Mammary epithelial cell (primary cell): ENCODE measurements at places on chromosomes 16 and 17. TPM values are rescaled to one million over a fixed set of nuclear protein-coding genes. Genes with fewer than 3 reads are reported as not detected.

The CTF1 gene
- polyA plus RNA-seq: 2.1 TPM

The ZNF423 gene
- polyA plus RNA-seq: 0.01 TPM

GRCh38 chr16:66741950-66742808 lies 9.2 kb downstream of the DYNC1LI2 start:
- no peak for DNase-seq

GRCh38 chr17:29149431-29150064 lies 30.6 kb downstream of the MYO18A start:
- peak; percentile 87 for DNase-seq

- DNase-seq: peak; percentile 47
Measured at GRCh38 chr16:2919511-2920255, 8.0 kb downstream of the FLYWCH1 start.

DNA sequence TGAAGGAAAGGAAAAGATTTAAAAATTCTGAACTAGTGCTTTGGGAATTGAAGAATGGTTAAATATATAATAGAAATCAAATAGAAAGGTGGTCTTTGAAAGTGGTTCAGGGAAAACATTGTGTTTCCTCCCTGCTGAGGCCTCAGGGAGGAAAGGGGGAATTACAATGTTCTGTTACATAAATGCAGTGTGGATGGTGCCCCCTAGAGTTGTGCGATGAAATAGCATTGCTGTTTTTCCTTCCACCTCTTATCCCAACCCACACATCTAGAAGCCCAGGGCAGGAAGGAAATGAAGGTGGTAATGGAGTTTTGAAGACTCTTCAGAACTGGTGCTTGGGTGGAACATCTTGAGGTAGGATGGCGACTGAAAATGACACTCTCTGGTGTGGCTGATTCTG lies 6.4 kb upstream of the TOX3 start:
- no peak for DNase-seq
